ENCODE measurements at places on chromosomes 2 and 18. TPM values are rescaled to one million over a fixed set of nuclear protein-coding genes. Genes with fewer than 3 reads are reported as not detected.
A peak's percentile ranks its signal among the peaks of the same experiment; 100 is the strongest.

RALB gene
- 45.1 TPM for total RNA-seq

GRCh38 chr2:213021971-213022899 is 129.2 kb downstream of the IKZF2 start:
- DNase-seq = no peak

RNF152 gene
- 24.0 TPM for total RNA-seq

- no peak for DNase-seq
Measured at GRCh38 chr18:64379662-64380061, 230.8 kb upstream of the LINC00305 start.

DNA sequence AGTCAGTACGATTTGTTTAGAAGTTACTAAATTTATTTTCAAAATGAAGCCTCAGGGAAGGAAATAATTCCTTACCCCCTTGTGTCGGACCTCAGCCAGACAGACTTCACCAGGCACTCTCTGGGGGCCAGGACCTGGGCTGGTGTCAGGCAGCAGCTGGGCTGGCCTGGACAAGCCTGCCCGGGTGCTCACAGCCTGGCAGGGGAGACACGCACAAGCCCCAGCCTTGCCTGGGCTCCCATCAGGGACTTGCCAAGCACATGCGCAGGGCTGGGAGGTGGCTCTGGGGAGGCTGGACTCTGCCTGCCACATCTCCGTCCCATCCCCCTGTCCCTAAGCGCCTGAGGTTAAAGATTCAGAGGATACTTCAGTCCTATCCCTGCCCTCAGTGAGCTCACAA is 56.8 kb upstream of the HS6ST1 start:
- DNase-seq = no peak

GPR45 gene
- not detected for total RNA-seq

- DNase-seq = no peak
Measured at GRCh38 chr2:168669151-168669550, 133.3 kb upstream of the NOSTRIN start.

- no peak for DNase-seq
Measured at GRCh38 chr2:195711478-195711877, 54.5 kb downstream of the SLC39A10 start.

GRCh38 chr18:78144669-78145068 is 834.9 kb upstream of the SALL3 start:
- no peak for DNase-seq

DNA sequence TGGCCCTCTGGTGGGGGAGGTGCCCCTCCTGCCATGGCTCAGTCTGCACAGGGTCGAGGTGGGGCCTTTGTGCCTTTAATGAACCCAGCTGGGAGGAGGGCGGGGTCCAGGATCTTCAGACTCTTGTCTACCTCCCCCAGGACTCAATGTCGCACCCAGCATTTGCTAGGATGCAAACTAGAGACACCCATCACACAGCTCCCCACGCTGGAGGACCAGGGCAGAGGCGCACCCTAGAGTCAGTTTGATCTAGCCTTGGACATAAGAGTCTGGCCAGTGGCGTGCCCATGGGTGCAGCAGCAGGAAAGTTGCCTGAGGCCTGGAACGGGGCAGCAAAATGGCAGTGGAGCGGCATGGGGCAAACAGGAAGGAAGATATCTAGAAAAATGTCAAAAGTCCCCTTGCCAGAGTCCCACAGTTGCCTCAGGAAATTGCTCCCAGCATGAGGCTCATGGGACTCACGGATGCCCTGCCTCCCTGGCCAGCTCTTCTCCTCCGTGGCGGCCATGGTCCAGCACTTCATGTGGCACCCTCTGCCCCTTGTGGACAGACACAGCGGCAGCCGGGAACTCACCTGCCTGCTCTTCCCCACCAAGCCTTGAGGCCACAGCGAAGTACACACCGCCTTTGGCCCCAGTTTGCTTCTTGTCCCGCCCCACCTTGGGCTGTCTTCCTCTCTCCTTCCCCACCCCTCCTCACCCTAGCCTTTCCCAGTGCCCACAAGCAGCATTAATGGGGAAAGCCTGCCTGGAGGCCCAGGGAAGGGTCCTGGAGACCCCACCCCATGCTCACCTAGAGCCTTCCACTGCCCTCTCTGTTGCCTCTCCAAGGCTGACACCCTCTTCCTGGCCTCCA is 17.7 kb downstream of the SH2D6 start:
- no peak for DNase-seq

DNA sequence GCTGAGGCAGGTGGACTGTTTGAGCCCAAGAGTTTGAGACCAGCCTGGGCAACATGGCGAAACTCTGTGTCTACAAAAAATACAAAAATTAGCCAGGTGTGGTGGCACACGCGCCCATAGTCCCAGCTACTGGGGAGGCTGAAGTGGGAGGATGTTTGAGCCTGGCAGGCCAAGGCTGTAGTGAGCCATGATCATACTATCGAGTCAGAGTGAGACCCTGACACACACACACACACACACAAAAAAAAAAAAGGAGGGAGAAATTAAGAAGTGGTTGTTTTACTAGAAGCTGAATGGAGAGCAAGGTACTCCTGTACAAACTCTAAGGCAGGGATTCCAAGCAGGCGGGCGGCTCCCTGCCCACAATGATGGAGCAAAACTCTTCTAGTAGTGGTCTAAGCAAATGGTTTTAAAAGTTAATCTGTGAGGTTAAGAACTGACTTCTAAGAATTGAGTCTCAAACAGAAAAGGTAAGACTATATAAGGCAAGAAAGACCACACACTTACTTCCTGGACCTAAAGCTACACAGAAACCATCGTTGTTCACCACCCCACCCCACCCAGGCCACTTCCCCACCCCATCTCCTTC is 2.6 kb downstream of the ANKRD44 start:
- DNase-seq = no peak

GRCh38 chr2:136055929-136056688 is 61.8 kb downstream of the CXCR4 start:
- DNase-seq = no peak

GRCh38 chr2:54212456-54212855 is 43.6 kb downstream of the TSPYL6 start:
- DNase-seq = no peak

HOXD13 gene
- total RNA-seq = not detected

- peak; percentile 75 for DNase-seq
Measured at GRCh38 chr2:156466739-156467405, 30.7 kb downstream of the GPD2 start.

PAIP2B gene
- 53.2 TPM for total RNA-seq

NGEF gene
- not detected for total RNA-seq

INHBB gene
- total RNA-seq = 3.8 TPM

DNA sequence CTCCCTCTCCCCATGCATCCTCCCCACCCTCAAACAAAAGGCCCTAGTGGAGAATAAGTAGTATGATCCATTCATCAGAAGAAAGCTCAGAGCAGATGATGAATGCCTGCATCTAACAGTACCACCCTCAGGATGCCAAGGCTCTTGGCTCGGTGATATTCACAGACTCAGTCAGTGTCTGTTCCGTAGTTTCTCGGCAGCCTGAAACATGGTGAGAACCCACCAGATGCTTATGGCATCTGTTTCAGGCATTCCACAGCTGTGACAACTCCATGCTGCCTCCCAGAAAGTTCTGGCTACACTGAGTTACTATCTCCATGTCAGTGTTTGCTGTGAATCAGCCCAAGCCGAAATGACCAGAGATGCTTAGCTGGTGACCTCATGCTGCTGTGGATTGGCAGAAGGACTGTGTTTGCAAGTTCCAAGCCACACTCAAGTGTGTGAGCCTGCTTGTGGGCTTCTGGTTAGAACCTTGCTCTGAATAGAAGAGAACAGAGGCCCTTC is 83.9 kb downstream of the WDSUB1 start:
- peak; percentile 51 for DNase-seq

DNA sequence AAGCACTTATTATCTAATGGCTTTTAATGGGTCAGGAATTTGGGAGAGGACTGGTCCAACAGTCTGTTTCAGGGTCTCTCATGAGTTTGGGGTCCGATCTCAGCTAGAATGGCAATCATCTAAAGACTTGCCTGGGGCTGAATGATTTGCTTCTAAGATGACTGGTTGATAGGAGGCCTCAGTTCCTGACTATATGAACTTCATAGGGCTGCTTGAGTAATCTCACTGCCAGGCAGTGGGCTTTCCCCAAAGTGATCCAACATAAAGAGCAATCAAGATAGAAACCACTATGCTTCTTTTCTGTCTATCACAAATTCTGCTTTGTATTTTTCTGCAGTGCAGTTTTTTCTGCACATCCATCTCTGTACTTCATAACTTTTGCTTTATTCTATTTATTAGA is 793.5 kb upstream of the CHAC2 start:
- DNase-seq = no peak

DNA sequence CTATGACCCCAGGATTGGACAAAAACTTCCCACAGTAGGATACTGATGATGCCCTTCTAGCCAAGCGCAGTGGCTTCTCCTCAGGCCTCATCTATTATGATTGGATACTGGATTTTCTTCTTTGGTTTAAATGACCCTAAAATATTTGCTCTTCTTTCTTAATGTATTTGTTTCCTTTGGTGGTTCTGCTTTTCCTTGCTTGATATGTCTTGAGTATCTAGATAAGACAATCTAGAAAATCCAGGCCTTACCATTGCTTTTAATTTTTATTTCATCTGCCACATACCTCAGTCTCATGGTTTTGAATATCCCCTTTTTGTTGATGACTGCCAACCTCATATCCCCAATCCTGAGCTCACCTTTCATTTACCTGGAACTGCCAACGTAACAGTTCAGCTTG is 35.6 kb downstream of the OTOF start:
- no peak for DNase-seq
